ENCODE measurements at places on chromosomes 7 and 10.

- DNase-seq: no peak
These were observed 7.0 kb downstream of the LZTS2 start for GRCh38 chr10:101006593-101007098.

DNA sequence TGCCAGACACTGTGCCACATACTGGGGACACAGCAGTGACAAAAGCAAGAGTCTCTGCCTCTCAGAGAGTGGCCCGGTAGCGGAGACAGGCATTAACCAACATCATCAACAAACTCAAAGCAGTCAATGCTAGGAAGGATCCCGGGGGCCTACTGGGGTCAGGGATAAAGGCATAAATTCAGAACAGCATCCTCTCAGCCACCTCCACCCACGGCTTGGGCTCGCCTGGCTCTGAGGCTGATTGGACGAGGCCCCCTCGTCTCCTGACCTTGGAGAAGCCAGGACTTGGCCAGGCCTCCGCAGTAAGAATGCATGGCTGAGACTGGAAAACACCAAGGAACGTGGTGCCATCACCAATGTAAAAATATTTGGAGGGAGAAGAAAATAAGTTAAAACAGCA lies 102.1 kb downstream of the ARHGAP22 start:
- no peak for DNase-seq

DNA sequence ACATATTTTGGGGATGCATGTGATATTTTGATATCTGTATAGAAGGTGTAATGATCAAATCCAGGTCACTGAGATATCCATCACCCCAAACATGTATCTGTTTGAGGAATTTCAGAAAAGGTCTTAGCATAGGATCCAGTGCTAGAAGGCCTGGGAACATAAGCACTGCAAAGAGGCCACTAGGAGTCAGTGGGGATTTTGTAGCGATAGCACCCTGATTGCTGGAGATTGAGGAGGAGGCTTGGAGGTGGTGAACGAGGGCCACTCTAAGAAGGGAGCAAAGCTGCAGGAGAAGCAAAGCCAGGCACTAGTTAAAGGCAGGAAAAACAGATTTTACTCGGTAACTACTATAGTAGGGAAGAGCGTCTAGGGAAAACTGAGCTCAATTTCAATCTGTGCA lies 324.0 kb downstream of the LHFPL3 start:
- DNase-seq: no peak

- peak; percentile 69 for DNase-seq
These were observed 19.6 kb upstream of the MACC1 start for GRCh38 chr7:20236790-20237189.

GRCh38 chr10:60973086-60973485 lies 29.1 kb upstream of the RHOBTB1 start:
- no peak for DNase-seq

DNA sequence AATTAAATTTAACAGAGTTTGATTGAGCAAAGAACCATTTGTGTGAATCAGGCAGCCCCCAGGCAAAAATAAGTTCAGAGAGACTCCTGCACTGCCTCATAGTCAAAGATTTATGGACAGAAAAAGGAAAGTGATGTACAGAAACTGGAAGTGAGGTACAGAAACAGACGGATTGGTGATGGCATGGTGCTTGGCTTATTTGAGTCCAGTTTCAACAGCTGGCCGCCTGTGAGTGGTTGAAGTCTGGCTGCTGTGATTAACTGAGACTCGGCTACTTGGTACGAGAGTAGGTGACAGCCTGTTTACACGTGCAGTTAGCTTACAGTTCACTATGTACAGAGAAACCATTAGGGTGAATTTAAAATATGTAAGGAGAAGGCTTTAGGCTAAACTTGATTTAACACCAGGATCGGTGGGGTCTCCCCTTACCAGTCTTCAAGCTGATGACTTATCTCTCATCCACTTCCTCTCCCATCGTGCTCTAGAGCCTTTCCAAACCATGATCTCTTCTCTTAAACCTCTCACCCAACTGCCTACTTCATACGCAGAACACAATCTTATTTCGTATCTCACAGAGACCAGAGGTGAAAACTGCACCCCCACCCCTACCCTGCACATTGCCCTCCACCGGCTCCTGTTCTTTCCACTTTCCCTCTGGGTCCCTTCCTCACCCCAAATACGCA lies 5.0 kb upstream of the MSMB start:
- peak; percentile 19 for DNase-seq

DNA sequence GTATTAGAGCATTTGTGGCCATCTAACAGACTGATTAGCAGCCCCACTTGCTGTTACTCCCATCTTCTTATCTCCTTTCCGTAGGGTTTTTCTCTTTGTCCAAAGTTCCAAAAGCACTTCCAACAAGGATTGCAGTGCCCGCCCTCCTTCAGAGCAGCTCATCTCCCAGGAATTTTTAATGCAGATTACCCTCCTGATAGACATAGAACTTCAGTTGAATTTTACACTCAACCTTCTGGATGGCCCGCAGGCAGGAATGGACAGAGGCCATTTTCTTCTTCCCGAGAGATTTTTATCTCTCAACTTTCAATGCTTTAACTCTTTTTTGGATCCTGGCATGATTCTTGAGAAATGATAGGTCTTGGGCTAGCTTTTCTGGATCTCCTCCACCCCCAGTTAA lies 23.3 kb downstream of the PRKG1 start:
- no peak for DNase-seq

DNA sequence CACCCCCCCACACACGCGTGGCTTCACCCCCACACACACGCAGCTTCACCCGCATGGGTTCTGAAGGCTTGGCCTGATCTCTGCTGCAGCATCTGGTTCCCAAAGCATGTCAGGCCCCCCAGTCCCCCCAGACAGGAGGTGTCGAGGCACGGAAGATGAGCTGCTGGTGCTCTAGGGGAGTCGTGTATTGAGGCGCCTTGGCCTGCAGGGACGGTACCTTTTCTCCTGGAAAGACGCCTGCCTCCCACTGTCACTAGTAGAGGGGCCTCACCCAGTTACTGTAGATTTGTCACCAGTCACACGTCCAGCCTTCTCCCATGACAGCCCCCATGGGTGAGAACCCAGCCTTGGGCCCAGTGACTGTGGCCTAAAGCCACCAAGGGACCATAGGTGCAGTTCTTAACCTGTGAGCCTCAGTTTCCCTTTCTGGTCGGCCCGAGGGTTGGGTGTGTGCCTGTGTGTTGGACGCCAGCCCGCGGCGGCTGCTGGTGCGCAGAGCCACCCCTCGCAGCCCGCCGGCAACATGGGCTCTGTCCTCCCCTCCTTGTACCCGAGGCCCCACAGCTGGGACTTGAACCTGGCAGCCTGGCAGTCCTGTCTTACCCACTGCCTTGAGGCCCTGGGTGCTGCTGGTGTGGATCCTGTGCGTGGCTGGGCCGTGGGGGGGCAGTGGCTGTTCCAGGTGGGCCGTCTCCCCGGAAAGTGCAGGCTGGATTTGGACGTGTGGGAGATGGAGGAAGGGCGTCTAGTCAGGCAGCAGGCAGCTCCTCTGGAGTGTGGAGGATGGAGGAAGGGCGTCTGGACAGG lies 81.7 kb downstream of the NKX6-2 start:
- no peak for DNase-seq

DNA sequence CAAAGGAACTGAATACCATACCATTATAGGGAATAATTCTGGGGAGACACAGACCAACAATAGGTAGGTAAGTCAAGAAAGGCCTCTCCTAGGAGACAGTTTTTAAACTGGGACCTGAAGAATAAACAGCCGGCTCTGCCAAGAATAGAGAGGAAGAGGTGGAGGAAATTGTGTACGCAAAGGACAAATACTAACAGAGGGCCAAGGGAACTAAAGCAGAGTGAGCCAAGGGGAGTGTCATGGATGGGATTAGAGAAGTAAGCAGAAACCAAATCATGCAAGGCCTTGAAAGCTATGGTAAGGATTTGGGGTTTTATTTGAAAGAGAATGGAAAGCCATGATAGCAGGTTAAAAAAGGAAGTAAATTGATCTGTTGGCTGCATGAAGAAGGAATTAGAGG lies 18.1 kb upstream of the ITGB8 start:
- no peak for DNase-seq

DNA sequence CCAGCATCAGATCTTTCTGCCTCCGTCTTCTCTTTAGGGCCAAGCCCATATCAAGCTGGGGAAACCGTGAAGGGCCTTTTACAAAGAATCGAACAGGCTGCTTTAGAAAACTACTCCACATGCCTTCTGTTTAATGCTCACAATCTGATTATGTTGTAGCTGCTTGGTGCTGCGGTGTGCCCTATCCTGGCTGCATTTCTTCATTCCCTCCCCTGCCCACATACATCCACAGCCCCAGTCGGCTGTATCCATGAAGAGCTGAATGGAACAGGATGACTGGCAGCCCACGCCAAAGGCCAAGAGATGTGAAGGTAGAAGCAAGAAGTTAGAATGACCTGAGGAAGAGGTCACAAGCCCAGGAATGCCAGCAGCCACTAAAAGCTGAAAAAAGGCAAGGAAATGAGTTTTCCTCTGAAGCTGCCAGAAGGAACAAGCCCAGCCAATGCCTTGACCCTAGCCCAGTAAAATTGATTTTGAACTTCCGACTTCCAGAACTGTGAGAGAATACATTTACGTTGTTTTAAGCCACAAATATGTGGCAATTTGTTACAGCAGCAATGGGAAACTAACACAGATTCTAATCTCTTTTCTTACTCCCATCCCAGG lies 22.2 kb downstream of the TAS2R41 start:
- DNase-seq: no peak

- DNase-seq: no peak
These were observed 12.8 kb downstream of the RHEB start for GRCh38 chr7:151506901-151507382.

DNA sequence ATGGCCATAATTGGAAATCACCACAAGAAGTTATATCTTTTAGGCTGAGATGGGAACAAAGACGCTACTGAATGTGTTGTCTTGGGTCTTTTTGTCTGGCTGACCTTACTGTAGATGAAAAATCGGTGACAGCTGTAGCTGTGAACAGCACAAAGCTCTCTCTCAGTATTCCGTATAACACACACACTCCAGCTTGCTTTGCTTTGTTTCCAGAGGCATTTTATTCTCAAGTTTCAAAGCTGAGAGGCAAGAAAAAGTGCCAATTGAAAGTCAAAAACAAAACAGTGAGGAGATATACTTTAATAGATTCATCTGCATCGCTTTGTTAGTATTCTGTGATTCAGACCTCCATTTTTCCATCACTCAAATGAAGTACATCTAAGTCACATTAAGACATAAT lies 39.6 kb upstream of the CABCOCO1 start:
- DNase-seq: no peak

DNA sequence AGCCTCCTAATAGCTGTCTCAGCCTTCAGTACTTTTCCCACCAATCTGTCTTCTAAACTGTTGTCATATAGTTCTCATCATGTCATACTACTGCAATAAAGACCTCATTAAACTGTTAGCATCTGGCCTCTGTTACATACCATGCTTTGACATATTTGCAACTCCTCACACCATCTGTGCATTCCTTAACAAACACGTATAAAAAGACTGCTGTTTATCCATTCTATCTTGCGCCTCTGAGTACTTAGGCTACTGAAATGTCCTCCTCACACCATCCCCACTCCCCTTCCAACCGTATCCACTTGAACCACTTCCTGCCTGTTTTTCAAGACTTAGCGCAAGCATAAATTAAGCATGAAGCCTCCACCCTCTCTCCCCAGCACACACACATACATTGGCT lies 41.6 kb downstream of the SLC16A9 start:
- no peak for DNase-seq

DNA sequence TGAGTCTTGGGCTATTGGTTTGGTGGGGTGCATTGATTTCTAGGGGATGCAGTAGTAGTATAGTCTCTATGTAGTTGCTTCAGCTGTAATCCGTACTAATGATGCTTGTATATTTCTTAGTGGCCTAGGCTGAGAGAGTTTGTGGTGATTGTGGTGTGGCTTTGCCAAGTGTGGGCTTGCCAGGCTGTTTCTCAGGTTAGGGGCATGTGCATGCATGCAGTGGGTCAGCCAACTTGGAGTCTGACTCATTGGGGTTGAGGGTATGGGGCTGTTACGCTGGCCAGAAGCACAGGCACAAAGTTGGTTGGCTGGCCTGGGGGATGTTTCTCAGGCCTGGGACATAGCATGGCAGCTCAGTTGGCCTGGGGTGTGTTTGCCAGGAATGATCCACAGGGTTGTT lies 25.7 kb upstream of the PLA2G12B start:
- no peak for DNase-seq

DNA sequence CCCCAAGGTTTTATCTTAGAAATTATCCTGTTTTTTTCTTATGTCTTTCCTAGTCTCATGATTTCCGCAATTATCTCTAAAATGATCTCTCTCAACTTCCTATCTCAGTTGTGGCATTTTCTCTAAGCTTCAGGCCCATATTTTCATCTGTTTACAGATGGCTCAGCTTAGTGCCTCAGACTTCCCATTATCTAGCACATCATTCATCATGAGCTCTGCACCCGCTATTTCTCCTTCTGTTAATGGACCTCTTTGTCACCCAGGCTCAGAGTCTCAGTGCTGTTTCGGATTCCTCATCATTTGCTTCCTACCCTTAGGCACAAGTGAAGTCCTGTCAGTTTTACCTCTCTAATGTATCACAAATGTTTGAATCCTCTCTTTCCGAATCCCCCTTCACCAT lies 84.1 kb downstream of the BMPR1A start:
- no peak for DNase-seq

GRCh38 chr10:76916536-76916935 lies 721.1 kb downstream of the KCNMA1 start:
- DNase-seq: peak; percentile 60

GRCh38 chr7:3673524-3673923 lies 372.5 kb downstream of the SDK1 start:
- DNase-seq: no peak

GRCh38 chr10:82221601-82222149 lies 346.7 kb downstream of the NRG3 start:
- no peak for DNase-seq

- peak; percentile 82 for DNase-seq
These were observed 141.7 kb downstream of the EGFR start for GRCh38 chr7:55160539-55160938.

All from GM23248 (cell line).